ENCODE measurements at places on chromosomes 3 and 15.

- DNase-seq = no peak
Observed at GRCh38 chr3:161395115-161396012, 24.0 kb upstream of the SPTSSB start.

DNA sequence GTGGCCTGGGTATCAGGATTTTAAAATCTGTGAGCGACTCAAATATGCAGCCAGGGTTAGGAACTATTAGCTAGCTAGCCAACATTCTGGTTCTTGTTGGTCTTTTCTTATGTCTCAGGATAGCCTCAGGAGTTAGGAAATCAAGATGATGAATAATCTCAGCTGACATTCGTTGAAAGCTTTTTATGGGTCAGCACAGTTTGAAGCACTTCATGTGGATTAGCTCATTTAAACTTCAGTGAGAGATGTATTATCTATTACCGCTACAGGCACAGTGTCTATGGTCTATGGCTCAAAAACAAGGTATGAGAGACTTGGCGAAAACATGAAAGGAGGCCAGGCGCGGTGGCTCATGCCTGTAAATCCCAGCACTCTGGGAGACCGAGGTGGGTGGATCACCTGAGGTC is 187.5 kb upstream of the THRB start:
- no peak for DNase-seq

DNA sequence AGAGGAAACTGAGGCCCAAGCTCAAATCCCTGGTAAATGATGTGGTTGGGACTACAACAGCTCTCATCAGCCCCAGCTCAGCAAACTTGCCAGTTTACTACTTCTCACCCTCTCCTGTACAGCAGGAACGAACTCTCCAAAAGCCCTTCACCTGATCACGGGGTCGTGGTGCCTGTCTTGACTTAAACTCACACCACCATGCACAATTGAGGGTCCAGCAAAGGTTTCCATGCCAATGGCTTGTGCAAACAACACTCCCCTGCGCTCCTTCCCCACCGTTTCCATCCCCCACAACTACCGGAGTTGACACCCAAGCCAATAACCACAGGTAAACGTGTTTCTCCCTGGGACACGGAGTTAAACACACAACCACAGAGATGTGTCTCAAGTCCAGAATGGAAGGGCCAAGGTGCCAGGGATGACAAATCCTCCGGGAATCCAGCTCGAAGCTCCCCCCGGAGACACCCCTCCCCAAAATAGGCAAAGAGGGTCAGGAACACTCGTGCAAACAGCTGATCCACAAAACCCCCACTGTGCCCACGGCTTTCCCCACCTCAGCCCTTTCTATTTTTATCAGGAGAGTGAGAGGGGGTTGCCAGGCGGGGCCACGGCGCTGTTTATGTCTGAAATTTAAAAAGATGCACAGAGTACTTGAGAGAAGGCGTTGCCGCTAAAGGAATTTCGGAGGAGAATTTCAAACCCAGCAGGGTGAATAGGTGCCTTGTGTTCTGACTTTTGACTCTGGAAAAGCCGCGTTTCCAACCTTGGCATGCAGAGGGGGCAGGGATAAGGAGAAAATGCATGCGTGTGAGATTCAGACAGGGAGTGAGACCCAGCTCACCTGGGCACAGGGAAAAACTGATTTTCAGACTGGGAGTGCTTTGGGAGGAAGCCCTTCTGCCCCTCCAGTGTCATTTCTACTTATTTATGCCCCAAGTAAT is 10.6 kb upstream of the ACAN start:
- DNase-seq = no peak

DNA sequence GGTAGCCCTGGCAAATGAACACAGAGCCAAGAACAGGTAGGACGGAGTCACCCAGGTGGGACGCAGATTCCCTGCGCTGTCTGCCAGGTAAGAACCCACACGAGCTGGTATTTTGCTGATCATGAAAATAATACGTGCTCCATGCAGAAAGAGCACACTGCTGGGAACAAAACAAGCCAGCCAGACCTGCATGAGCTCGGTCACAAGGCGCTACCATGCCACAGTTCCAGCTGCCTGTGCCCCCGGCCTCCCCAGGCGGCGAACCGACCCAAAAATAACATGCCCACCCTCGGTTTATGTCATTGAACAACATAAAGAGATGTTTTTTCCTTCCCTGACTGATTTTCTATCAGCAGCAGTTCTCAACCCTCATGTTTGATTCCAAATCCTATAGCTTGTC is 25.8 kb downstream of the CYFIP1 start:
- DNase-seq = no peak

DNA sequence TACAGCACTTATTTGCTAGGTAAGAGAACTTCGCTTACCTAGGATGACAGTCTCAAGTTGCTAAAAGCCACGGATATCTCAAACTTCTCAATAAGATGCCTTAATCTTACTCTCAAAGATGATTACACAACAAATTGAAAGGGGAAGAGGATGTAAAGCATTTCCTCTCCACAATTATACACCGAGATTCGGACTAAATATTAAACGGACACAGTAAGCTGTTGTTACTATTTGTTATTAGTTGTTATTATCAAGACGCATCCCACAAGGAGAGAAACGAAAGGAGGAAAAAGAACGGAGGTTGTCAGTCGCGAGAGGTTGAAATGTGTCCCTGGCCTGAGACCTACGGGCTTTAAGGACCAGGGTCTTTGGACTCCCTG is 660 bp downstream of the ZNF106 start:
- peak; percentile 61 for DNase-seq

GRCh38 chr3:186589856-186590579 is 19.5 kb downstream of the DNAJB11 start:
- no peak for DNase-seq

GRCh38 chr15:69693059-69693458 is 240.4 kb downstream of the RPLP1 start:
- DNase-seq = peak; percentile 27

GRCh38 chr15:77464129-77464865 is 43.6 kb downstream of the HMG20A start:
- no peak for DNase-seq

DNA sequence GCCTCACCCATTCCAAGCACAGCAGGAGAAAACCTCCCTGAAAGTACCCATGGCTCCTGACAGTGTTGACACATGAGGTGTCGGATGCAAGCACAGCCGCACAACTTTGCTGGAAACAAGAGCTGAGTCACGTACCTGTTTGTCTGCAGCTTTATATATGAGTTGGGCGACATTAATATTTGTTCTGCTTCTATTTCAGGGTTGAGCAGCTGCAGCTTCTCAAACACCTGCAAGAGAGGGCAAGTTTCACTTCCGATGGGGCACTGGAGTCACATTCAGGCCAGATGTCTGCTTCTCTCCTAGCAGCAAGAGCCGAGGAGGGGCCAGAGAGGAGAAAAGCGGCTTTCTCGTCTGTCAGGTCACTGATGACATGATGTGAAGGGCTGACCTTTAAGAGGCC is 88.0 kb downstream of the NUP210 start:
- DNase-seq = no peak

- no peak for DNase-seq
Observed at GRCh38 chr3:147921051-147921450, 511.9 kb downstream of the ZIC1 start.

DNA sequence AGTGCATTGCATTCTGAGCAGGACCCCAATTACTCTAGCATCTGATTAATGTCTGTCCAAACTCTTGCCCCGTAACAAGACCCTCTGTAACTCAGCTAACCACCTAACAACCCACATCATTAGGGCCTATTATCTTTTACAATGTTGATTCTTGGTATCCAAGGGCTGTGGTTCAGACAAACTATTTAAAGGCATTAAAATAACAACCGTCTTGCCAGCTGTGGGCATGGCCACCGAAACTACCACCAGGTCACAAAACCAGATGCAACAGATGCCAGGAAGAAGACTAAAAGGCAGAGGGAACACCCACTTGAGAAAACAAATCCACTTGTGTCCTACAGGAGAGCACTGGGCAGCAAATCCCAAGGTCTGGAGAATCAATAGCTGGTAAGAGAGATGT is 262.9 kb downstream of the ERC2 start:
- no peak for DNase-seq

DNA sequence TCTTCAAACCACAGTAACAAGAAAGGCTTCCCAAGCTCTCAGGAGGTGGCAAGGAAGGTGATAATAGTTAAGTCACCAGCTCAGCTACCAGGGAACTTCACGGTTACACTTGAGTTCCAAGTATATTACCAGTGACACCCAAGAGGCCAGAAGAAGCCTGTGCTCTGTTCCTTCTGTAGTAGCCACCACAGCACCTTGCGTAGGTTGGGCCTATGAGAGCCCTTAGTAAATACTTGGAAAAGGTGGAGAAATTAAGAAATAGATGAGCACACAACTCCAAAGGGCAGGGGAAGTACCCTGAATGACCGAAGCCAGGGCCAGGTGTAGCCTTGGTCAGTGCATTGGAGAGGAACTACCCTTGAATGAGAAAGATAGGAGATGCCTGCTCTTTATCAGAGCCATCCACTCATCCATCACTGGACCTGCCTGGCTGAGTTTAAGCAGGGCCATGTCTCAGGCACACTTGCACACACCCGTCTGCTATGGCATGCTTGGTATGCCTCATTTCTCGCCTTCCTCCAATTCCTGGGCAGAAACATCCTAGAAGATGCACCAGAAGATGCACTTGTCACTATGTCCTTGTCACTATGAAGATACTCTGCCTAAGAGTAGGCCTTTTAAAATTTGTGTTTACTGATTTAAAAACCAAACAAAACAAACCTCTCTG is 32.6 kb upstream of the NDUFB4 start:
- DNase-seq = no peak

GRCh38 chr3:37308247-37308646 is 133.9 kb upstream of the LRRFIP2 start:
- no peak for DNase-seq

DNA sequence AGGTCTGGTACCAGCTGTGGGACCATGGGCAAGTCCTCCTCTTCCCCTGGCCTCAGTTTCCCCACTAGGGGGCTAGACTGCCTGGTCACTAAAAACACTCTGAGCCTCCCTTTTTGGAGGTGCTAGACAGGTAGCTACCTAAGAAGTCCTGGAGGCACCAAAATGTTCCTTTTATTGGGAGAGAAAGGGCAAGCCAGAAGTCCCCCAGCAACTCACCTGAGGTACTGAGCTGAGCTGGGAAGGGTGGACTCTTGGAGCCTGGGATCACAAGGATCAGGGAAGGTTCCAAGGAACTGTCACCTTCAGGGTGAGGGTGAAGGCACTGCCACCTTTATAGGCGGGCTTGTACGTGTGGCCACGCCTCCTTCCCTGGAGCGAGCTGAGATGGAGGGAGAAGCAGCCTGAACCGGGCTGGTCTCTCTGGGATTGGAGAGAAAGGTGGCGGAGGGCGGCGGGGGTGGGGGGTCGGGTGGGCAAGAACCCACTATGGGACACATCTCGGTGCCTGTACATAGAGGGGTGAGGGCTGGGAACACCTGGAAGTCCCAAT is at the start of gene CYP1A1:
Gene CYP1A1, minus strand, starts transcription at position 304 of the 550 bp plus-strand sequence. CDS start 2,431 bp downstream, outside the sequence.
- DNase-seq = no peak

DNA sequence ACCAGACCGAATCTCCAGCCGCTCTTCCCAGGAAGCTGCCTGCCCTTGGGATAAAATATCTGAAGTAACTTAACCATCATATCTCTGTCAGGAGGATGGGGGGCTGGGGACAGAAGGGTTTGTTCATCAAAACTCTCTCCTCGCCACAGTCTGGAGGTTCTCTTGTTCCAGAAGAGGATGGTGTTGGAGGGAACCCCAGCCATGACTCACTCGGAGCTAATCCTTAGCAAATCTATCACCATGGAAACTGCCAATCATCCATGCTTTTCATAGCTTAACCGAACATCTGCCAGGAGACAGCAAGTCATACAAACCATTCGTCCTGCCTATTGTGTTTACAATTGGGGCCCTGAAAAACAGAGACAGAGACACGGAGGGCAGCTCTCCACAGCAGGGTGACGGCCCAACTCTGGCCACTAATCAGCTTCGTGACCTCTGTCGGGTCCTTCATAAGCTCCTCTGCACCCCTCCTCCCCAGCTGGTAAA is 73.8 kb upstream of the HEG1 start:
- DNase-seq = peak; percentile 67

- no peak for DNase-seq
Observed at GRCh38 chr15:81536356-81536755, 162.3 kb upstream of the TMC3 start.

- DNase-seq = no peak
Observed at GRCh38 chr3:117752984-117753717, 1043.6 kb downstream of the TUSC7 start.

DNA sequence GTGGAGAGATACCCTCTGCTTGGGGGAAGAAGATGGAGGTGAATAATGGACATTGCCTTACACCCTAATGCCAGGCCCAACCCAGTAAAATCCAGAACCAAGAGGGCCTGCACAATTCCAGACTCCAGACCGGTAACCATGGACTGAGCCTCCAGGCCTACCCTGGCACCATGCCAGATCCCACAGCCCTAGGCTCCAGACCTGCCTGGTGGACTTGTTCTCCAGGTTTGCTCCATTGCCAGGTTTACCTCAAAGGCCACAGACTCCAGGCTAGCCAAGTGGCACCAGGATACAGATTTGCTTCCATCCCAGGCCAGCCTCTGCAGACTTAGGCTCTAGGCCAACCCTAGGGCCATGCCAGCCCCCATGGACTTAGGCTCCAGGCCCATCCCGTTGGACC is 14.0 kb downstream of the PLCH1 start:
- DNase-seq = no peak

GRCh38 chr15:73928971-73929627 is 2.8 kb downstream of the LOXL1 start:
- no peak for DNase-seq

- no peak for DNase-seq
Observed at GRCh38 chr15:57537072-57537471, 54.6 kb upstream of the MYZAP start.

GRCh38 chr3:161474139-161474538 is 22.5 kb upstream of the OTOL1 start:
- no peak for DNase-seq

DNA sequence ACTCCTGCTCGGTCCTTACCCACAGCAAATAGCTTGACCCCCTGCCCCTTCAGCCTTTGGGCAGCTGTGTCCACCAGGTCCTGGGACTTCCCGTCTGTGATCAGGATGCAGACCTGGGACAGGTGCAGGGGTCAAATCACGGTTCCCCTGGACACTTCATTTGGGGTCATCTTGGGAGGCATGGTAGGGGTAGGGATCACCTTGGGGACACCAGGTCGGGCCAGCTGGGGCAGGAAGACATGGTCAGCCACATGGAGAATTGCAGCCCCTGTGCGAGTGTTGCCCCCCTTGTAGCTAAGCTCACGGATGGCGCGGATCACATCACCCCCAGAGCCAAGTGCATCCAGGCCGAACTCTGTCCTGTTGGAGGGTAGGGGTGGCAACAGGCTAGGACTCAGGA is 1.8 kb downstream of the COL7A1 start:
- no peak for DNase-seq

GRCh38 chr15:86871964-86872363 is 792.3 kb downstream of the AGBL1 start:
- DNase-seq = no peak

DNA sequence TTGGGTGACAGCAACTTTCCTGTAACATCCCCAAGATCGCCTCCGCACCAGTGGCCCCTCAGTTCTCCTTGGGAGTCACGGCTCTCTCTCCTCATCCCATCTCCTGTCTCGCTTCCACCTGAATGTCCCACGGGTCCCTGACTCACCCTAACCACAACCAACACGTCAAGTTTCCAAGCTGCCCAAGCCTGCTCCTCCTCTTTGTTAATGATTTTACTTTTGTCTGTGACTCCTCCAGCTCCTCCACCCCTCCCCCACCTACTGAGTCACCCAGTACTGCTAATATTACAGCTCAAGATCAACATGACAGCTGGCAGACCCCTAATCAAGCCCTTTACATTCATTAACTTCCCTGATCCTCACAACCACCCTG is 39.3 kb downstream of the BDH1 start:
- DNase-seq = no peak
